ENCODE measurements at places on chromosomes 12 and 14.

GRCh38 chr12:120224304-120225199 lies 23.6 kb upstream of the RPLP0 start:
- no peak for DNase-seq

DNA sequence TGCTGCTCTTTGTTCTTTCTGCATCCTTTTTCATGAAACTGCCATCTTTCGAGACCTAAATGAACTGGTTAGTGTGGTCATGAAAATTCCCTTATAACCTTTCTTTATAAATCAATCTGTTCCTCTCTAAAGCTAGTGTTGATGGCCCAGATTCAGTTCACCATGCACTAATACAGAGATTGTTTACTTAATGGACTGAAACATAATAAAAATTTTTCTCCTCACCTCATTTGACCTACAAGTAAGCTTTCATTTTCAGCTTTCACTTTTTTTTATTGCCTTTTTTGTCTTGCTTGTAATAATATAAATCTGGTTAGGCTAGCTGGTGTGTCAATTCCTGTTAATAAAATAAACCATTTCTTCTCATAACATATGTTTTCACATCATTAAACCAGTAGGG lies 183.8 kb downstream of the CCDC59 start:
- DNase-seq = no peak

DNA sequence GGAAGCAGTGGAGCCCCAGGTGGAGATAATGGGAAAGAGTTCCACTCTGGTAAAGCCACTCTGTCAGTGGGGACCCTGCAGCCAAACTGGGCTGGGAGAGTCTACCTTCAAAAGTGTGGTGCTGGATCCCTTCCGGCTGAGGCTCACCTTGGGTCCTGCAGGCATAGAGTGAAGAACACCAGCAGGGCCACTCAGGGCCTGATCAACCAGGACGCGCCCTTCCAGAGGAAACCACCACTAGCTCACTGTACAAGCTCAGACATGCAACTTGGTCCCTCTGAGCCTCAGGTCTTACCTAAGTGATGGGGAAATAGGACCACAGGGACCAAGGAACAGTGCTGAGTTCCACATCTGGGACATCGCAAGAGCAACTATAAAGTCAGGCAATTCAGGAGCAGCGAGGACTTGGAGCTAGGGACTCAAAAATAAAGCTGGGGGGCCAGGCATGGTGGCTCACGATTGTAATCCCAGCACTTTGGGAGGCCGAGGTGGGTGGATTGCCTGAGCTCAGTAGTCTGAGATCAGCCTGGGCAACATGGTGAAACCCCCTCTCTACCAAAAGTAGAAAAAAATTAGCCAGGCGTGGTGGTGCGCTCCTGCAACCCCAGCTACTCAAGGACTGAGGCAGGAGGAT lies 5.9 kb upstream of the PRPH start:
- DNase-seq = no peak

DNA sequence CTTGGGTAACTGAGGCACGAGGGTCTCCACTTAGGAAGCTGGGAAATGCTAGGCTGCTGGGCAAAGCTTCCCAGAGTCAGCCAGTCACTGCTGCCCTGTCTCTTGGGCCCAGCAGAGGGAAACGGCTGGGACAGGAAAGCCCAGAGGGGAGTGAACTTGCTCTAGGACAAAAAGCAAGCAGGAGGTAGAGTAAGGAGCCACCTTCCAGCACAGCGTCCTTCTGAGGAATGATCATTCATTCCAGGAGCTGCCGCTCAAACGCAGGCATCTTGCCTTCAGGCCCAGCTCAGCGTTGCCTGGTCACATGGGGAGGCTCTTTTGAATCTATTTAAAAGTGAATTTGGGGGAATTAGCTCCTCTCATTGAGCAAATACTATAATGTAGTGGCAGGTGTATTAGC lies 118.6 kb downstream of the CRACR2A start:
- DNase-seq = no peak

DNA sequence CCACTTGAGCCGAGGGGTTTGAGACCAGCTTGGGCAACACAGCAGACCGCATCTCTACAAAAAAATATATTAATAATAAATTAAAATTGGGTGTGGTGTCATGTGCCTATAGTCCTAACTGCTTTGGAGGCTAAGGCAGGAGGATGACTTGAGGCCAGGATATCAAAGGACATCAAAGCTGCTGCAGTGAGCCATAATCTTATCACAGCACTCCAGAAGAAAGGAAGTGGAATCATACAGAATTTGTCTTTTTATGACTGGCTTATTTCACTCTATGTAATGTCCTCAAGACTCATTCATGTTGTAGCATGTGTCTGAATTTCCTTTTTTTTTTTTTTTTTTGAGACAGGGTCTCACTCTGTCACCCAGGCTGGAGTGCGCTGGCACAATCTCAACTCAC lies 43.9 kb upstream of the NUDT4 start:
- DNase-seq = no peak

- peak; percentile 42 for DNase-seq
Observed at GRCh38 chr12:123427036-123427769, 9.3 kb downstream of the RILPL2 start.

DNA sequence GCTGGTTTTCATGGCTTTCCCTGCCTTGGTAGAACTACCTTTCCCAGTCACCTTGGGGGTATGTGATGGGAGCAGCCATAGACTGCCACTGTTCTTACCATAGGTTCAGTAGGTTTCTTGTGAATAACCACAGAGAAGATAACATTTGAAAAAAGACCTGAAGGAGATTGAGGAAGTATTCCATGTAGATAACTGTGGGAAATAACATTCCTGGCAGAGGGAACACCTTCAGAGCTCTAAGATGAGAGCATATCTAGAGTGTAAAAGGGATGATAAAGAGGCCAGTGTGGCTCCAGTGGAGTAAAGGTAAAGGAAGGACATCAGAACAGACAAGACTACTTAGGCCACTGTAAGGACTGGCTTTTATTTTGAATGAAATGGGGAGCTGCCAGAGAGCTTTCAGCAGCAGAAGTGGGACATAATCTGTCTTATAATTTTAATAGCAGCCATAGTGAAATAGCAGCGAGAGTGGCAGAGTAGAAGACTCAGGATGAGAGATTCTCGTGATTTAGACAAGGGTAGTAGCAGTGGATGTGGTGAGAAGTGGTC lies 82.6 kb upstream of the KCNH3 start:
- no peak for DNase-seq

DNA sequence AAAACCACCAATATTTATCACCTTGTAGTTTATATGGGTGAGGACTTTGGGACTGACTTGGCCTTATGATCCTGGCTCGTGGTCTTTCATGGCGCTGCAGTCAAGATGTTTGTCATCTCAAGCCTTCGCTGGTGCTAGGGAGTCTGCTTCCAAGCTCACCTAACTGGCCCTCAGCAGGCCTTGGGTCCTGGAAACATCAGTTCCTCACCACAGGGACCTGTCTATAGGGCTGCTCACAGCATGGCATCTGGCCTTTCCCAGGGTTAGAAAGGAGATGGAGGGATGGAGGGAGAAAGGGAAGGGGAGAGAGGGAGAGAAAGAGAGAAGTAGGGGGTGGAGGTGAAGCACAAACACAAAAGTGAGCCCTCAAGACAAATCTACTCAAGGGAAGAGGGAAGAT lies 31.7 kb downstream of the VCPKMT start:
- DNase-seq = no peak

DNA sequence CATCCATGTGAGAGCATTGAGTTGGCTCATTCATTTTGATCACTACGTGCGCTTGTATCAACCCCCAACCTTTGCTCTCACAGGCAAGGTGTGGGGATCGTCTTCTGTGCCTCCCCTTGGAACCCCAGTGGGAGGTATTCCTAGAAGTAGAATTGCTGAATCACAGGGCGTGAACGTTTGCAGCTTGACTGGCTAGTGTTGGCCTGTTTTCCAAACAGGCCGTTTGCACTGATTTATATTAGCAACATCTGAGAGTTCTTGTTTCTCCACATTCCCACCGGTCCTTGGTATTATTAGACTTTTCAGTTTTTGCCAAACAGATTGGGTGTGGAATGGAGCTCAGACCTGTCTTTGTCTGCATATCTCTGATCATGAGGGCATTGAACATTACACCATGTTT lies 288.6 kb upstream of the PWP1 start:
- DNase-seq = no peak

- no peak for DNase-seq
Observed at GRCh38 chr12:43807386-43807785, 1.3 kb upstream of the TWF1 start.

GRCh38 chr14:35949920-35950513 lies 123.9 kb downstream of the BRMS1L start:
- DNase-seq = no peak

DNA sequence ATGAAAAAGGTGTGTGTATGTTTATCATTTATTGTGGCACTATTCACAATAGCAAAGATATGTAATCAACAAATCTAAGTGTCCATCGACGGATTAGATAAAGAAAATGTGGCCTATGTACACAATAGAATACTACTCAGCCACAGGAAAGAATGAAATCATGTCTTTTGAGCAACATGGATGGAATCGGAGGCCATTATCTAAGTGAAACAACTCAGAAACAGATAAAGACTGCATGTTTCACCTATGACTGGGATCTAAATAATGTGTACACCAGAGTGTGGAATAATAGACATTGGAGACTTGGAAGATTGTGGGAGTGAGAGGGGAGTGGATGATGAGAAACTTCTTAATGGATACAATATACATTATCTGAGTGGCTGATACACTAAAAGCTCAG lies 44.0 kb downstream of the CCER1 start:
- DNase-seq = no peak

GRCh38 chr12:106128585-106129328 lies 10.0 kb downstream of the NUAK1 start:
- DNase-seq = no peak

DNA sequence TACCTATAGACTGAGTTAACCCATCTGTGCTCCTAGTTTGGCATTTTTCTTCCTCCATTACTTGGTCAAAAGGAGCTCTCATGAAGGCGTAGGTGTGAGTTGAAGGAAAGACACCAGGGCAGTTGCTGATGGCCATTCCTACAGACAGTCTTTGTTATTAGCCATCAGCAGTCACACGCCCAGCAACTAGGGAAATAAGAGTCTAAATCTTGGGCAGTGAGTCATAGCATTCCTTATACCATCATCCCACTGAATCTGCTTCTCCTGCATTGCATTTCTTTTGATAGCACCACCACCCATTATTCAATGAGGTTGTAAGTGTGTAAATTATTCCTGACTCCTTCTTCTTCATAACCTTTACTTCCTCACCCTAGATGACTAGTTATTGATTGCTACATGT lies 150.9 kb upstream of the IGF1 start:
- no peak for DNase-seq

GRCh38 chr12:98064501-98064900 lies 450.9 kb upstream of the TMPO start:
- DNase-seq = no peak

DNA sequence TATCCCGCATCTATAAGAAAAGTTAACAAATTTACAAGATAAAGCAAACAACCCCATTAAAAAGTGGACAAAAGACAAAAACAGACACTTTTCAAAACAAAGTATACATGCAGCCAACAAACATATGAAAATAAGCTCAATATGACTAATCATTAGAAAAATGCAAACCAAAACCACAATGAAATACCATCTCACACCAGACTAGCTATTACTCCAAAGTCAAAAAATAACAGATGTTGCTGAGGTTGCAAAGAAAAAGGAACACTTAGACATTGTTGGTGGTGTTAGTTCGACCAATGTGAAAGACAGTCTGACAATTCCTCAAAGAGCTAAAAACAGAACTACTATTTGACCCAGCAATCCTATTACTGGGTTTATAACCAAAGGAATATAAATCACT lies 968.6 kb upstream of the USP15 start:
- no peak for DNase-seq

DNA sequence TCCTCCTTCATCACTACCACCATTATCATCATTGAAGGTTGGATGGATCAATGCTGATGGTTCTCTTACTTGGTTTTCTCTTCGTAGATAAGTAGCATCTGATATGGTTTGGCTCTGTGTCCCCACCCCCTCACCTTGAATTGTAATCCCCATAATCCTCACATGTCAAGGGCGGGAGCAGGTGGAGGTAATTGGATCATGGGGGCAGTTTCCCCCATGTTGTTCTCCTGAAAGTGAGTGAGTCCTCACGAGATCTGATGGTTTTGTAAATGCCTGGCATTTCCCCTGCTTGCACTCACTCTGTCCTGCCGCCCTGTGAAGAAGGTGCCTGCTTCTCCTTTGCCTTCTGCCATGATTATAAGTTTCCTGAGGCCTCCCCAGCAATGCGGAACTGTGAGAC lies 172.4 kb upstream of the PWP1 start:
- DNase-seq = no peak

- no peak for DNase-seq
Observed at GRCh38 chr12:122226366-122227125, 694 bp upstream of the DIABLO start.

- no peak for DNase-seq
Observed at GRCh38 chr12:75923964-75924666, 107.5 kb downstream of the PHLDA1 start.

DNA sequence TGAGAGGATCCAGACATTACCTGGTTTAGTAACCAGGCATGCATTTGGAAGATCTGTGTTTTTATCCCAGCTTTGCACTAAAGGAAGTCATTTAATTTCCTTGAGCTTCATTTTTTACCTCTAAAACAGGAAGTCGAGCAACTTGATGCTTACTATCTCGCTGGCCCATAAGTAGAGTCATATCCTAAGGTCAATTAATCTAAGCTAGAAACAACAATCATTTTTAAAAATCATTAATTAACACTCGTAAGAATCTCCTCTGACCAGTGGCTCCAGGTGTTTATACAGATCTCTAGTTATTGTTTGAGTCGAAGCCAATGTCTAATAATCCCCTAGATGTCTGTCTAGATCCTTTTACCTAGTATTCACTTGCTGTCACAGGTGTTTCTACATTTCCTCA lies 355.8 kb upstream of the DCN start:
- DNase-seq = no peak

GRCh38 chr12:46382408-46382963 lies 9.9 kb upstream of the SLC38A2 start:
- no peak for DNase-seq

DNA sequence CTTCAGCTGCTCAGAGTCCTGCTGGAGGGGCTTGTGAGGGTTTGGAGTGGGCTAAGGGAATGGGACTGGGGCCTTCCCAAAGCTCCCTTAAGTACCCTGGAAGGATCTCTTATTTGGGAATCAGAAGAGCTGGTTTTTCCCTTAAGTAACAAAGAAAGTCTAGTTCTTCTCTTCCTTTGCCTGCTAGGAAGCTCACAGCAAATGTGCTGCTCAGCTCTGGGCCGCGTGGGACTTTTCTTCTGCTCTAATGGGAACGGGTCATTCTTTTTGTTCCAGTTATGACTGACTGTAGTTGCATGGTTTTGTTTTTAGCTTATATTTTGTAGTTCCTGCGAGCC lies 6.0 kb downstream of the KIF26A start:
- no peak for DNase-seq

DNA sequence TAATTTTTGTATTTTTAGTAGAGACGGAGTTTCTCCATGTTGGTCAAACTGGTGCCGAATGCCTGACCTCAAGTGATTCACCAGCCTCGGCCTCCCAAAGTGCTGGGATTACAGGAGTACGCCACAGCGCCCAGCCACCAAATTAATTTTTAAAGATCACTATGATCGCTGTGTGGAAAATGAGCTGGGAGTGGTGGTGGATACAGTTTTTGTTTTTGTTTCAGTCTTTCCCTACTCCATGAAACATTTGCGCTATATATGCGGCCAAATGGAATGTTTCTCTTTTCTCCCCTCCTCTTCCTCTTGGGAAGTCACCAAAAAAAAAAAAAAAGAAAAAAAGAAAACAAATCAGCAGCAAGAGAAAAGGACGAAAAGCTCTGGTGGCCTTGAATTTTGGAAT lies 20.8 kb upstream of the P2RX4 start:
- DNase-seq = no peak

Data from activated CD8-positive, alpha-beta T cell treated with anti-CD3 and anti-CD28 coated beads, Interleukin-2, amount 10 ng/mL, durations not matched to agents 7 days and 5 days (primary cell).